MCF 10A (cell line): ENCODE measurements at places on chromosomes 2 and 18. TPM values are rescaled to one million over a fixed set of nuclear protein-coding genes. Genes with fewer than 3 reads are reported as not detected.
A peak's percentile ranks its signal among the peaks of the same experiment; 100 is the strongest.

DNA sequence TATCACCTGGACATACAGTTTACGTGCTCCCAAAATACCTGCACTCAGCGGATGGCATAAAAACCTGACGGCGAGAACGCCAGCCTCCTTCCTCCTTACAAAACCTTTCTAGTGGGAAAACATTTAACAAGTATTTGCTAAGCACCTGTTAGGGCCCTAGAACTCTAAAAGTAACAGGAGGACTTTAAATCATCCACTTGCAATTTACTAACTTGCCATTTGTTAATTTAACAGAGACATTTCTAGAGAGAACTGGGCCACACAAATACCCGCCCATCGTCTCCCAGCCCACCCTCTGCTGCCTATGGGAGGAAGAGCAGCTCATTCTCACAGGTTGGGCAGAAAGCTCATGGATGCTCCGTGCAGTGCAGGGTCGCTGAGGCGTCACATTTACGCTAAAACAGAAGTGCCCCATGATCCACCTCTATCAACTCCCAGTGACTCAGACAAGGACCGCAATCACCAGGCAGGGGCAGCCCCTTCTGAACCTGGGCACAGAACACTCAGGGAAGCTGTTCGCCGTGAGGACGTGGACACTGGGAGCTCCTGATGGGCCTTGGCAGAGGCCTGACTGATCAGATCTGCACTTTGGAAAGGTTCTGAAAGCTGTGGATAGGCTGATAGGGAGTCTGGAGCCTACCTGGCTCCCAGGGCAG lies 106.9 kb downstream of the HDAC4 start:
- no peak overlapping the region for H3K4me3 ChIP-seq
- no peaks in the 10 kb centered on the region for H3K36me3 ChIP-seq
- H3K27me3 ChIP-seq: no peaks in the 10 kb centered on the region
- H3K4me1 ChIP-seq: no peaks in the 10 kb centered on the region
- DNase-seq: no peak
- no peak overlapping the region for H3K27ac ChIP-seq

SERPINB13 gene
- total RNA-seq: 0.49 TPM in 1 of 2 replicates, not detected in the other

- no peak overlapping the region for H3K27ac ChIP-seq
- H3K4me1 ChIP-seq: no peaks in the 10 kb centered on the region
- no peak for DNase-seq
- no peaks in the 10 kb centered on the region for H3K36me3 ChIP-seq
These were observed 145.4 kb upstream of the SATB2 start for GRCh38 chr2:199602896-199603717.

GRCh38 chr2:55899881-55900280 lies 23.7 kb downstream of the EFEMP1 start:
- DNase-seq: no peak
- no peaks in the 10 kb centered on the region for H3K27me3 ChIP-seq
- peaks cover 23% of the 10 kb centered on the region for H3K4me1 ChIP-seq
- no peak overlapping the region for H3K27ac ChIP-seq

DNA sequence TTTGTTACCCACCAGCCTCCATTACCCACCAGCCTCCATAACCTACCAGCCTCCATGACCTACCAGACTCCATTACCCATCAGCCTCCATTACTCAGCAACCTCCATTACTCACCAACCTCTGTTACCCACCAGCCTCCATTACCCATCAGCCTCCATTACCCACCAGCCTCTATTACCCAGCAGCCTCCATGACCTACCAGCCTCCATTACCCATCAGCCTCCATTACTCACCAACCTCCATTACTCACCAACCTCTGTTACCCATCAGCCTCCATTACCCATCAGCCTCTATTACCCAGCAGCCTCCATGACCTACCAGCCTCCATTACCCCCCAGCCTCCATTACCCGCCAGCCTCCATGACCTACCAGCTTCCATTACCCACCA lies 133.3 kb upstream of the HS6ST1 start:
- H3K4me3 ChIP-seq: no peak overlapping the region
- no peaks in the 10 kb centered on the region for H3K27me3 ChIP-seq
- H3K4me1 ChIP-seq: no peaks in the 10 kb centered on the region
- H3K27ac ChIP-seq: no peak overlapping the region
- H3K36me3 ChIP-seq: no peaks in the 10 kb centered on the region
- DNase-seq: no peak

LGALSL gene
- total RNA-seq: 11.4 and 13.5 TPM in 2 replicates

DNA sequence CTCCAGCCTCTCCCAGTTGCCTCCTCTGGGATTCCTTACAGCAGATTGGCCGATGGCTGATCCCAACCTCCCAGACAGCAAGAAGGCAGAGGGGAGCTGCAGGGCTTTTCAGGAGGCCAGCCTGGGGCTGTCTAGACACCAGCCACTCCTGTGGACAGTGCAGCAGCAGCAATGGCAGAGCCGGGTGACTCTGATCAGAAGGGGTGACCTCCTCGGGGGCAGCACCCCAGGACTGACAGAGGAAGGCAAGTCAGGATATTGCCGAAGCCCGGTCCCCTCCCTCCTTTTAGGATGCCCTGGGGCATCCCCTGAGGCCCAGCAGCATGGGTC lies 84.5 kb downstream of the INHBB start:
- H3K36me3 ChIP-seq: no peaks in the 10 kb centered on the region
- no peak overlapping the region for H3K27ac ChIP-seq
- no peak for DNase-seq
- peaks cover 23% of the 10 kb centered on the region for H3K27me3 ChIP-seq
- no peak overlapping the region for H3K4me3 ChIP-seq

DNA sequence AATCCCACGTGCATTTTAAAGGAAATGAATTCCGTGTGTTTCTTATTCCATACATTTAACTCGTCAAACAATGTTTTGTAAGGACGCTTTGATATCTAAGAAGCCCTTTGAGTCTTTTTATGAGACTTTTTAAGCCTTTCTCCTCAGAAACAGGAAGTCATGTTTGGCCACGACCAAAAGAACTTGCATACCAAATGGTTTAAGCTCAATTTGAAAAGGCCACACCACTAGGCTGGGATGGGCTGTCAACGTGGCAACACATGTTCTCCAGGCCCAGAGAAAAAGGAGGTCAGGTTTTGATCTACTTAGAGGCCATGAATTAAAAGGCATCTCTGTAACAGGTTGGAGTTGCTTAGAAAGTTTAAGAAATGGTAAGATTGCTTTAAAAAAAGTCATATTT lies 441.8 kb downstream of the CMPK2 start:
- no peak overlapping the region for H3K27ac ChIP-seq
- DNase-seq: no peak
- no peaks in the 10 kb centered on the region for H3K27me3 ChIP-seq
- H3K4me1 ChIP-seq: no peaks in the 10 kb centered on the region
- H3K36me3 ChIP-seq: no peaks in the 10 kb centered on the region

DNA sequence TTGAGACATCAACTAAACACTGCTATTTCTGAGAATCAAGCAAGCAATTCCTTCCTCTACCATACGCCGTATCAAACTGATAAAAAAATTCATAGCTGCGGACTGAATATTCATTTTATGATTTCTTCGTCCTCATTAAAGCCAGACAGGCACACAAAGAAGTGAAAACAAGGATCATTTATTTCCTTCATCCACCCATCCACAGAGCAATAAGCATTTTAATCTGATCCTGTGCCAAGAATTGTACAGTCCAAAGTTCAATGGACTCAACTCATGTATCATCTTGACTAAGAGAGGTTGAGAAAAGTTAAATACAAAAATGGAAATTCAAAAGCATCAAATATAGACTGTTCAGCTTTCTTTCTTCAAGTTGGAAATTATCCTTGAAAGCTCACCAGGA lies 19.7 kb upstream of the SNTG2 start:
- no peak overlapping the region for H3K27ac ChIP-seq
- no peak overlapping the region for H3K4me3 ChIP-seq
- H3K4me1 ChIP-seq: no peaks in the 10 kb centered on the region
- H3K36me3 ChIP-seq: no peaks in the 10 kb centered on the region

DNA sequence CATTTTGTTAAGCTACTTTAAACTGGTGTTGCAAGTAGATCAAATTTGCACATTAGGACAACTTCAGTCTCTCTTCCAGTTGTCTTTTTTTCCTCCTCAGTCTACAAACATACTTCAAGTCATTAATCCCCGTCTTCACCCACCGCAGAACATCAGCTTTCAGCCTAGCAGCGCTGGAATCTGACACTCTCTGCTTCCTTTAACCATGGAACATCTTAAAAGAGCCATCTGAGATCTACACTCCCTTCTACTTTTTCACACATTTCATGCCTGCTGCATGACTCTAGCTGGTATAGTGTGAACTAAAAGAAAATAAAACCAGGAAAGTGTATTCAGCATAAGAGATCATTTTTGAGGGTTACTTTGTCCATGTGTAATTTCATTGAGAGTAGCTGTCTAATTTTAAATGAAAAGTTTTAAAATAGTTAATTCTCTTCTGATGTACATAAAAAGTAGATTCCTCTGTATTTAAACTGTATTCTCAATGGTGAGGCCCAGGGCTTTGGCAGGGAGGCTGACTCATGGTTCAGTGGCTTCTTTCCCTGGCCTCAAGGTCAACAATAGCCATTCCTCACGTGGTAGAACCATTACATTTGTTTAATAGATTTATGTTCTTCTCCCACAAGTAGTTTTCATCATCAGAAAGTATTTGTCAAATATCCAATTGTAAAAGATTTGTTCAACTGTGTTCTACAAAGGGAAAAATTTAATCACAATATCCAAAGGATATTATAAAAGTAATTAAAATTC lies 16.5 kb downstream of the SGPP2 start:
- H3K4me3 ChIP-seq: peak overlapping the region; percentile 15
- DNase-seq: peak; percentile 71
- H3K27me3 ChIP-seq: no peaks in the 10 kb centered on the region
- H3K4me1 ChIP-seq: peaks cover 44% of the 10 kb centered on the region
- H3K27ac ChIP-seq: peak overlapping the region; percentile 75

WNT10A gene
- 0.44 TPM in 1 of 2 replicates, not detected in the other for total RNA-seq

DNA sequence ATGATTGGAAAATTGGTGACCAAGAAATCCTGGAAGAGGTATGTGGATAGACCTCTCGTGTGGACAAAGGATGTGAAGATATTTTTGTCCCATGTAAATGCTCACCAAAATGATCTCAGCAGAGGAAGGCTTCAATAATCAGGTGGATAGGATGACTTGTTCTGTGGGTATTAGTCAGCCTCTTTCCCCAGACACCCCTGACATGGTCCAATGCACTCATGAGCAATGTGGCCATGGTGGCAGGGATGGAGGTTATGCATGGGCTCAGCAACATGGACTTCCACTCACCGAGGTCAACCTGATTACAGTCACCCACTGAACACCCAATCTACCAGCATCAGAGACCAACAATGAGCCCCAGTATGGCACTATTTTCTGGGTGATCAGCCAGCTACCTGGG lies 20.2 kb downstream of the CHRNA1 start:
- no peak overlapping the region for H3K4me3 ChIP-seq
- no peaks in the 10 kb centered on the region for H3K27me3 ChIP-seq
- peaks cover 6% of the 10 kb centered on the region for H3K36me3 ChIP-seq
- peaks cover 4% of the 10 kb centered on the region for H3K4me1 ChIP-seq
- no peak for DNase-seq

FBXO41 gene
- total RNA-seq: 3.7 and 4.4 TPM in 2 replicates

DNA sequence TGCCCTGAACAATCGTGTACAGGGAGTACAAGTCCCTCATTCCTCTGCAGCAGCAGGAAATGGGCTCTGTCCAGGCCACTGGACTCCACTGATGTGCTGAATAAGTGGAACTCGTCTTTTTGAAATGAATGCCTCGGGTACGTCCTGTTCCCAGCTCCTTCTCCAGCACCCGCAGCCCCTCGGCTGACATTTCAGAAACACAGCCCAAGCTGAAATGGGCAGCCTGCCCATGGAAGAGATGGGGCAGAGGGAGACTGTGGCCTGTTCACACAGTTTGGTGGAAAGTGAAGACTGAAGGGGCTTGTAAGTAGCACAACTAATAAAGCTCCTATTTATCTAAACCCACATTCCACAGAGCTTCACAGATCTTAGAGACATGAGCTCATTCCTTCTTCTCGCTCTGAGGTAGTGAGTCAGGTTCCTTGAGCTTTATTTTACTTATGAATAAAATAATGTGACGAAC lies 498.6 kb downstream of the TXNL1 start:
- DNase-seq: no peak
- H3K36me3 ChIP-seq: no peaks in the 10 kb centered on the region
- H3K27me3 ChIP-seq: no peaks in the 10 kb centered on the region
- H3K4me1 ChIP-seq: no peaks in the 10 kb centered on the region

- H3K4me1 ChIP-seq: peaks cover 62% of the 10 kb centered on the region
- peak; percentile 30 for DNase-seq
- no peaks in the 10 kb centered on the region for H3K27me3 ChIP-seq
- H3K36me3 ChIP-seq: no peaks in the 10 kb centered on the region
These were observed 43.0 kb upstream of the ITGB6 start for GRCh38 chr2:160242893-160243564.

GRCh38 chr2:9310377-9310776 lies 103.8 kb downstream of the ASAP2 start:
- H3K27me3 ChIP-seq: no peaks in the 10 kb centered on the region
- peaks cover 12% of the 10 kb centered on the region for H3K36me3 ChIP-seq
- peak overlapping the region; percentile 85 for H3K27ac ChIP-seq
- peak; percentile 88 for DNase-seq
- H3K4me1 ChIP-seq: peaks cover 54% of the 10 kb centered on the region

- H3K27me3 ChIP-seq: no peaks in the 10 kb centered on the region
- no peak overlapping the region for H3K27ac ChIP-seq
- H3K36me3 ChIP-seq: no peaks in the 10 kb centered on the region
These were observed 160.2 kb upstream of the CCDC68 start for GRCh38 chr18:55119434-55119833.

NEU2 gene
- total RNA-seq: not detected in 2 replicates

- H3K4me3 ChIP-seq: no peak overlapping the region
- no peak for DNase-seq
- H3K27ac ChIP-seq: no peak overlapping the region
- H3K4me1 ChIP-seq: peaks cover 8% of the 10 kb centered on the region
- no peaks in the 10 kb centered on the region for H3K27me3 ChIP-seq
- no peaks in the 10 kb centered on the region for H3K36me3 ChIP-seq
These were observed 260.4 kb downstream of the METTL4 start for GRCh38 chr18:2310886-2311285.

GRCh38 chr18:47448956-47449355 lies 197.5 kb upstream of the SKOR2 start:
- H3K27me3 ChIP-seq: peaks cover 20% of the 10 kb centered on the region
- no peaks in the 10 kb centered on the region for H3K4me1 ChIP-seq
- no peaks in the 10 kb centered on the region for H3K36me3 ChIP-seq
- no peak for DNase-seq

DNA sequence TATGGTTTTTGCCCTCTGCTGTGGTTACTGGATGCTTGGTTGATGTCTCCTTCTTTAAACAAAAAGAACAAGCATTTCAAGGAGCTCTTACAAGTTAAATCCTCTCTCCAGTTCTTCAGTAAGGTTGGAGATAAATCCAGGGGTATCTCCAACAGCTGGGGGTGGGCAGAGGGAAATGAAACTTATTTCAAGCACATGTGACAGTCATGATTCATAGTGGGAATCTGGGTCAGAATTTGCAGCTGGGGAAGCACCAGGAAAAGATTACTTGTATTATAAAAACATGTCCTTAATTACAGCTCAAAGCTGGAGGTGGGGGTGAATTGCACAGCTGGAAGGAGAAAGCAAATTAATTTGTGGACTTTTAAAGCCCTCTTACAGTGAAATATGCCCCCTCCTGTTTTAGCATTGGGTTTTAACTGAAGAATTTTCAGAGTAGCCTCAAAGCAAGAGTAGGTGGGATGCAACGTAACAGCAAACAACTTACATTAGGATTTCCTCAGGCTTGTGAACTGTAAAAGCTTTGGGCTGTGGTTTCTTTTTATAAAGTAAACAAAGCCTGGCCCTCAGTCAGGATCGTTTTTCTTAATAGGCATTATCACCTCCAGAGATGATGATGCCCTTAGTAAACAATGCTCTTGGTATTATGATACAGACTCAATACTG lies 596.4 kb downstream of the NYAP2 start:
- no peak overlapping the region for H3K4me3 ChIP-seq
- H3K4me1 ChIP-seq: peaks cover 7% of the 10 kb centered on the region
- DNase-seq: no peak
- no peaks in the 10 kb centered on the region for H3K27me3 ChIP-seq
- no peak overlapping the region for H3K27ac ChIP-seq
- no peaks in the 10 kb centered on the region for H3K36me3 ChIP-seq
